Activated naive CD8-positive, alpha-beta T cell treated with anti-CD3 and anti-CD28 coated beads, Interleukin-2, amount 10 ng/mL, durations not matched to agents 7 days and 5 days (primary cell): ENCODE measurements at places on chromosomes 13 and 19. TPM values are rescaled to one million over a fixed set of nuclear protein-coding genes. Genes with fewer than 3 reads are reported as not detected.

Gene NEK3
- total RNA-seq: 2.1 TPM

Gene KASH5
- total RNA-seq: not detected

Gene ZNF844
- 6.7 TPM for total RNA-seq

Gene SPACA4
- total RNA-seq: not detected

Gene RPS28
- 1,917 TPM for total RNA-seq

Gene AXL
- 0.11 TPM for total RNA-seq

Gene GIPR
- total RNA-seq: 19.3 TPM

DNA sequence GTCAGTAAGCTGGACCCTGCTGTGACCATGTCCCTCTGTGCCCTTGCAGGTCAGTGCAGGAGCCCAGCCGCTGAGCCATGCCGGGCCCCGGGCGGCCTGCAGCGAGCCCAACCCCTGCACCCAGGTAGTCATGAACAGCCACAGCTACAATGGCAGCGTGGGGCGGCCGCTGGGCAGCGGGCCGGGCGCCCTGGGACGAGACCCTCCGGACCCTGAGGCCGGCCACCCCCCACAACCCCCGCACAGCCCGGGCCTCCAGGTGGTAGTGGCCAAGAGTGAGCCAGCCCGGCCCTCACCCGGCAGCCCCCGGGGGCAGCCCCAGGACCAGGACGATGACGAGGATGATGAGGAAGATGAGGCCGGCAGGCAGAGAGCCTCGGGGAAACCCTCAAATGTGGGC, 6.9 kb downstream of the KCNN1 start:
- no peaks in the 10 kb centered on the region for H3K36me3 ChIP-seq
- DNase-seq: no peak
- no peak overlapping the region for H3K4me3 ChIP-seq
- peaks cover 3% of the 10 kb centered on the region for H3K4me1 ChIP-seq
- H3K27ac ChIP-seq: no peak overlapping the region
- H3K27me3 ChIP-seq: peaks cover 16% of the 10 kb centered on the region

DNA sequence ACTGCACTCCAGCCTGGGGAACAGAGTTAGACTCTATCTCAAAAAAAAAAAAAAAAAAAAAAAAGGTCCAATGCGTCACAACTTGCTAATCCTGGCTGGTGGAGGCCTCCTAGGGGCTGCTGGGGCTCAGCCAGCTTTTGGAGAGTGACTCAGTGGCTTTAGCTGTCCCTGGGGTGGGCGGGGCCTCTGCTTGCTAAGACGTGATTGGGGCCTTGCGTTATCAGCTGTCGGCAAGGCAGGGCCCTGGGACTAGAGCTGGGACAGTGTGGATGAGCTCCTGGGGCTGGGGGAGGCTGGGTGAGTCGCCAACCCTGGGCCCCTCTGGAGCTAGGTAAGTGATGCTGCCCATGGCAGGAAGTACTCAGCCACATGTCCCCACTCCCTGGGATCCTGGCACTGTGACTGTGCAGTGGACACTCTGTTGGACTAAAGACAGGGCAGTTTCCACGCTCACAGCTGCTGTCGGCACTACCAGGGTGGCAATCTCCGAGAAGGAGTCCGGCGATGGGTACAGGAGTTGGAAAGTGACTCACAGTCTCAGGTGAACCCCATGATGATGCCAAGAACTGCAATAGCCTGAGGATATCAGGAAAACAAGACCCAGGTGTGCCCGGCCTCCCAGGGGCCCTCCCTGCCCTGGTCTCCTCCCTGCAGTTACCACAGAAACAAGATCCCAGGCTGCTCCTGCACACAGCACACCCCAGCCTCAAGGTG, 32.2 kb downstream of the F2RL3 start:
- no peak overlapping the region for H3K27ac ChIP-seq
- H3K4me3 ChIP-seq: no peak overlapping the region
- H3K27me3 ChIP-seq: peaks cover 2% of the 10 kb centered on the region
- no peaks in the 10 kb centered on the region for H3K4me1 ChIP-seq
- DNase-seq: no peak

DNA sequence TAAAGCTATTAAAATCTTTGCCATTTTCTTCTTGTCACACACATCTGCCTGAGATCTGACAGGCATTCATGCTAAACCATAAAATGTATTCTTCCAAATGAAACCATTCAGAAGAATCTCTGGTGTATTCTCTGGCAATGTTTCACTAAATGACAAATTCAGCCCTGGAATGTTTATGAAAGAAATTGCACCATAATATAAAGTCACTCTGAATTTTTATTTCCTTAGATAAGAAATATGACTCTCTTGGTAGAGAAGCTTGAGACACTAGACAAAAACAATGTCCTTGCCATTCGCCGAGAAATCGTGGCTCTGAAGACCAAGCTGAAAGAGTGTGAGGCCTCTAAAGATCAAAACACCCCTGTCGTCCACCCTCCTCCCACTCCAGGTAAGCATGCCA, 14.3 kb downstream of the OLFM4 start:
- no peaks in the 10 kb centered on the region for H3K4me1 ChIP-seq
- DNase-seq: no peak
- peaks cover 4% of the 10 kb centered on the region for H3K27me3 ChIP-seq

GRCh38 chr13:37486171-37486681, 112.3 kb downstream of the POSTN start:
- DNase-seq: no peak
- no peaks in the 10 kb centered on the region for H3K36me3 ChIP-seq
- no peak overlapping the region for H3K27ac ChIP-seq
- H3K27me3 ChIP-seq: no peaks in the 10 kb centered on the region
- H3K4me3 ChIP-seq: no peak overlapping the region

- no peak overlapping the region for H3K4me3 ChIP-seq
- H3K27me3 ChIP-seq: no peaks in the 10 kb centered on the region
- H3K4me1 ChIP-seq: no peaks in the 10 kb centered on the region
- H3K36me3 ChIP-seq: no peaks in the 10 kb centered on the region
- DNase-seq: peak; percentile 74
Measured at GRCh38 chr19:33430674-33431277, 57.3 kb downstream of the CEBPG start.

- H3K4me3 ChIP-seq: peak overlapping the region; percentile 79
- H3K36me3 ChIP-seq: no peaks in the 10 kb centered on the region
- H3K27me3 ChIP-seq: peaks cover 43% of the 10 kb centered on the region
- DNase-seq: peak; percentile 57
- H3K27ac ChIP-seq: peak overlapping the region; percentile 62
- H3K4me1 ChIP-seq: peaks cover 25% of the 10 kb centered on the region
Measured at GRCh38 chr19:7191946-7192691, 102.1 kb downstream of the INSR start.

DNA sequence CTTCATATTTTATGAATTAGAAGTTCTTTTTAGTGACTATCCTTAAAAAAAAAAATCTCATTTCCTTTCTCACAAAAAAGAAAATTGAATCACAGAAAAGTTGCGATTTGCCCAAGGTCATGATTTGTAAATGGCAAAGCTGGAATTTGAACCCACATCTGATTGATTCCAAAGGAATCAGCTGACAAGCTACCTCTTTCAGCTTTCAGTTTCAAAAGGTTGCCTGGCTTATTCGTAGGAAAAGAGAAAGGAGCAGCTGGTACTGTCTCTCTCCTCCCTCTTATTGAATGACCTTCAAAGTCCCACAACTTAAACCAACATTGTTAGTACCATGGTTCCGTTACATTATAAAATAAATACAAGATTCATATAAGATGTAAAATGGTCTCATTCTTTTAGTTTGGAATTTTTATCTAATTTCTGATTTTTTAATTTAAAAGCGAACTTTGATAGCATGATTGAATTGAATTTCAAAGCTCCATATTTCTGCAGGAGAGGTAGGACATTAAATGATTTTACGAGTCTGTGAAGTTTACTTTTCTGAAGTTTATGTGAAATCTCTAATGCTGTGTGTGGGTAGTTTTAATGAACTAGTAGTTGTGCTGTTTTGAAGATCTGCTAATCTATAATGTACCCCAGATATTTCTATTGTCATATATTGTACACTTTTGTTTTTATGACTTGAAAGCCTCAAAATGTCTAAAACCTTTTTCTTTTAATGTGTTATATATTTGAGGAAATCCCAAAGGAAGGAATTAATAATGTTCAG, 18.5 kb upstream of the KCTD4 start:
- no peak overlapping the region for H3K27ac ChIP-seq
- H3K27me3 ChIP-seq: no peaks in the 10 kb centered on the region
- H3K4me3 ChIP-seq: no peak overlapping the region
- peaks cover 16% of the 10 kb centered on the region for H3K36me3 ChIP-seq
- DNase-seq: no peak

DNA sequence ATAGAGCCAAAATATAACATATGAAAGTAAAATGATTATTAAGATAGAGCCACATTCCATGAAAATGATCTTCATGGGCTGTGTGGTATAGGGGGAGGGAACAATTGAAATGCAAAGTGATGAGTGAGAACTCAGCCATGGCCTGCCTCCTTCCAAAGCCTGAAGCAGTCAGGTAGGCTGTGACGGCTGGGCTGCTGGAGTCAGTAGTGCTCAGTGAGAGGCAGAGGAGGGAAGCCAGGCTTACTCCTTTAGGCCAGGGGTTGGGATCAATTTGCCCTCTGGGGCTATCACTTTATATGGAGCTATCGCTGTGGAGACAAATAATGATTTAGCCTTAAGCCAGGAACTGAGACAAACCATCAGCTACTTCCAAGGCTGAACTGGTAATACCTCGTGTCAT, 654.9 kb downstream of the FGF9 start:
- no peak overlapping the region for H3K4me3 ChIP-seq
- H3K36me3 ChIP-seq: no peaks in the 10 kb centered on the region
- H3K27ac ChIP-seq: no peak overlapping the region

- DNase-seq: no peak
- H3K4me3 ChIP-seq: no peak overlapping the region
- peaks cover 28% of the 10 kb centered on the region for H3K27me3 ChIP-seq
- H3K27ac ChIP-seq: no peak overlapping the region
- no peaks in the 10 kb centered on the region for H3K4me1 ChIP-seq
Measured at GRCh38 chr13:38685431-38685830, 1.4 kb upstream of the FREM2 start.

- no peaks in the 10 kb centered on the region for H3K36me3 ChIP-seq
- peaks cover 9% of the 10 kb centered on the region for H3K27me3 ChIP-seq
- peak overlapping the region; percentile 27 for H3K27ac ChIP-seq
Measured at GRCh38 chr19:54792814-54793213, 10.6 kb upstream of the KIR2DL4 start.

DNA sequence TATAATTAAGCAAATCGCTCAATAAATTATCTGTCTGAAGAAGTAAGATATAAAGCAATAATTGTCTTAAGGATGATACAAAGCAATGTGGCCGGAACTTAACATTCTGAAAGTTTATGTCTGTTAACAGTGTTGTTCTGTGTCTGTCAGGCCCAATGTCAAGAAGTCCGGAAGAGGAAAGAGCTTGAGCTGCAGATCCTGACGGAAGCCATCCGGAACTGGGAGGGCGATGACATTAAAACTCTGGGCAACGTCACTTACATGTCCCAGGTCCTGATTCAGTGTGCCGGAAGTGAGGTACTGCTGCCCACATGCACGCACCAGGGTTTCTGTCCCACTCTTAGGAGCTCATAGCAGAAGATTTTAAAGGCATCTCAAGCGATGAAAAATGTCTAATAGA, 45.1 kb upstream of the TEX29 start:
- no peak overlapping the region for H3K4me3 ChIP-seq
- no peaks in the 10 kb centered on the region for H3K27me3 ChIP-seq
- DNase-seq: no peak
- H3K4me1 ChIP-seq: peaks cover 6% of the 10 kb centered on the region
- H3K36me3 ChIP-seq: peaks cover 11% of the 10 kb centered on the region
- no peak overlapping the region for H3K27ac ChIP-seq

DNA sequence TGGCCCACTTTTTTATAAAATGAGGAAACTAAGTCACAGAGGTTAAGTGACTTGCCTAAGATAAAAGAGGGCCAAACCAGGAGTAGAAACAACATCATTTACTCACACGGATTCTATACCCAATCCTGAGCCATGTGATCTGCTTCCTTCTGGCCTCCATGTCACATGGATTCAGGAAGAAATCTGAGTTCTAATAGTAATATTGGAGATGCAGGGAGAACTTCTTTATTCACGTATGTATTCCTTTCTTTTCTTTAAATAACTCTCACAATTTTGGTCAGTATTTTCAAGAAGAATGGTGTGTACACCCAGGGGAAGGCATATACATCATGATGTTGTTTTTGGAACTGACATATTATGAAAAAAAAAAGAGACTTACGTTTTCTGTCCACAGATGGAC, 1.8 kb downstream of the POSTN start:
- no peaks in the 10 kb centered on the region for H3K36me3 ChIP-seq
- no peak overlapping the region for H3K4me3 ChIP-seq
- no peaks in the 10 kb centered on the region for H3K27me3 ChIP-seq

- peak within 1 kb of the TSS; percentile 94 for H3K27ac ChIP-seq
- H3K4me1 ChIP-seq: peaks cover 30% of the 10 kb centered on the region
- no peaks in the 10 kb centered on the region for H3K27me3 ChIP-seq
- H3K36me3 ChIP-seq: peaks cover 10% of the 10 kb centered on the region
- DNase-seq: no peak
- peak within 1 kb of the TSS; percentile 97 for H3K4me3 ChIP-seq
Measured at GRCh38 chr19:49766930-49767299, at the start of gene AP2A1. Gene AP2A1 (plus strand): TSS chr19:49767001. CDS start chr19:49767134, 133 bp downstream.

GRCh38 chr13:79642596-79642995, 161.6 kb downstream of the NDFIP2 start:
- no peak for DNase-seq
- H3K27me3 ChIP-seq: peaks cover 4% of the 10 kb centered on the region
- no peak overlapping the region for H3K27ac ChIP-seq
- H3K4me3 ChIP-seq: no peak overlapping the region

DNA sequence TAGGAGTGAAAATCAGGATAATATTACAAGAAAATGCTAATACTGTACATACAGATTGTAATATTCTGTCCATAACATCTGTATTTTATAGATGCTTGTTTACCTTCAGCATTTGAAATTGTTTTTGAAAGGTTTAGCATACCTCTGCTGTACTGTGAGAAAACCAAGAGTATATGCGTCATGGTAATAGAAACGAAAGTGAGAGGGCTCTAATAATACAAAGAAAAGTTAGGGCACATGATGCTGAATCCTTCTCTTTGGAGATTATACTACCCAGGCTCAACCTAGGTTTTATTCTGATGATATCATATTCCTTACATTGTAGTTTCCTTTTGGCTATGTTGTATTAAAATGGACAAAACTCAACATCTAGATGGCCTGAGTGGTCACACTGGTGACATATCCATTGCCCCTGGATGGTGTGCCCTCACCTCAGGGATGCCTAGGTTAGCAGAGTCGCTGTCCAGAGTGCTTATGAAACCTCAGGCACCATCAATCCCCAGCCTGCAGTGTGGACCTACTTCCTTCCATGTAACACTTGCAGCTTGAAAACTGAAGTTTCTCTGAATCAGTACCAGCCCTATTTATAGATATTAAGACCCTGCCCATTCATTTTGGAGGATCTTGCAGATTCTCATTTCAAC, 253.7 kb downstream of the KCTD12 start:
- no peaks in the 10 kb centered on the region for H3K27me3 ChIP-seq
- no peaks in the 10 kb centered on the region for H3K4me1 ChIP-seq
- no peak overlapping the region for H3K27ac ChIP-seq
- H3K36me3 ChIP-seq: no peaks in the 10 kb centered on the region
- H3K4me3 ChIP-seq: no peak overlapping the region
- no peak for DNase-seq

- H3K4me3 ChIP-seq: no peak overlapping the region
- H3K36me3 ChIP-seq: peaks cover 3% of the 10 kb centered on the region
- no peaks in the 10 kb centered on the region for H3K27me3 ChIP-seq
- peaks cover 7% of the 10 kb centered on the region for H3K4me1 ChIP-seq
- no peak for DNase-seq
Measured at GRCh38 chr19:18656337-18657086, 19.7 kb downstream of the KLHL26 start.

- H3K27ac ChIP-seq: no peak overlapping the region
- H3K4me3 ChIP-seq: no peak overlapping the region
- H3K27me3 ChIP-seq: no peaks in the 10 kb centered on the region
- no peak for DNase-seq
Measured at GRCh38 chr19:13899912-13900584, 5.9 kb downstream of the BRME1 start.
